Endothelial cell of umbilical vein (primary cell): ENCODE measurements at places on chromosomes 7 and 10.

DNA sequence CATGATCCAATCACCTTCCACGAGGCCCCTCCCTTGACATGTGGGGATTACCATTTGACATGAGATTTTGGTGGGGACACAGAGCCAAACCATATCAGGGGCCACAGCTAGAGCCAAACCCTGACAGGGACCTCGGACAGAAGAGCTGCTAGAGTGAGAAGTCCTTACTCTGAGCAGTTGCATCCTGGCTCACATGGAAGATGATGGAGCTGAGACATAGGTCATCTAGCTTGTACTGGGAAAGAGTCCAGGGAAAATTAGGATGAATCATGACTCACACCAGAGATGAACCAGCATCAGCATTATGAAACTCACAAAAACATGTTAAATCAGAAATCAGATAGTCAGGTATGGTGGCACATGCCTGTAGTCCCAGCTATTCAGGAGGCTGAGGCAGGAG, 12.8 kb upstream of the FMC1 start:
- DNase-seq, result no peak

DNA sequence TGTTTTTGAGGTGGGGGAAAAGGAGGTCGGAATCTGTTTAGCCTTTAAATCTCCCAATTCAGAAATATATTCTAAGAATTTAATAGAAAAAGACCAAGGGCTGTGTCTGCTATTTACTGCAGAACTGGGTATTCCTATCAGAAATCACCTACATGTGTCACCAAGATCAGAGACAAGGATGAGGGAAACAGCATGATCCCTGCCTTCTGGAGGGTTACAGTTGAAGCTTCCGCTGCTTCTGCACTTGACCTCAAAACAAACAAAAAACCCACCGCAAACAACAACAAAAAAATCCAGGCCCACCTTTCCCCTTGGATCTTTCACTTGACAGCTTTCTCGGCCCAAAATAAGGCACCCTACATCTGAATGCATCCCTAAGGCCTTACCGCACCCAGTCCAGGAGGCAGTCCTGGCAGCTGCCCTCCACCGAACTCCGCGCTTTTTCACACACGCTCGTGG, 750 bp upstream of the CDK14 start:
- no peak for DNase-seq

DNA sequence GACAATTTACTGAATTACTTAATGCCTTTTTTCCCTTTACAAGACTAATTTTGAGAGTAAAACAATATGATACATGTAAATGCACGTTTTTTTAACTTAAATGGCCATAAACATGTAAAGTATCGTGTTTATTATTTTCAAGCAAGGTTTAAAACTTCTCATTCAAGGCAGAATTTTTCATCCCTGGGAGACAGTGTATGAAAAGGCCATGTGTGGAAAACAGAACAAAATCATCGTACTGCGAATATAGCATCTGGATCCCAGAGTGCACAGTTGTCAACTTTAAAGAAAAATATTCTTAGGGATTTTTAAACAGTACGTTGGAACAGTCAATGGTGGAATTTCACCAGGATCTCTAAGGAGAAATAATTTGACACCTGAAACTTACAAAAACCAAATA, 1.1 kb upstream of the RAB11FIP2 start:
- no peak for DNase-seq

GRCh38 chr10:73494877-73495225, 973 bp downstream of the PPP3CB start:
- no peak for DNase-seq

DNA sequence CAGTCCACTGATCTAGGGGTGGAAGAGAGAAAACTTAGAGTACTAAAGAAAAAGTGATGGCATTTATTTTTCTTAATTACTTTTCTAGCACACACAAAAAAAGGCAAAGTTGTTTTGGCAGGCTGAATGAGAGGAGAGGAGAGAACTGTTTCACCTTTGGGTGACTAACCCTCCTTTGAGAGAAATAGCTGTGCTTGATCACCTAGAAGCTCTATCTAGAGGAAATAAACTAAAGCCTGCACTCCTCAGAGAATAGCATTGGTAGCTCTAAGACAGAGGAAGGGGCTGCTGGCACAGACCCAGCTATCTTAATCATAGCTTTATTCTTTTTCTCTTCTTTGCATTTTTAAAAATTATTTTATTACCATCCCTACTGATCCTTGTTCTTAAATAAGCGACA, 6.3 kb downstream of the TMEM243 start:
- DNase-seq, result no peak

DNA sequence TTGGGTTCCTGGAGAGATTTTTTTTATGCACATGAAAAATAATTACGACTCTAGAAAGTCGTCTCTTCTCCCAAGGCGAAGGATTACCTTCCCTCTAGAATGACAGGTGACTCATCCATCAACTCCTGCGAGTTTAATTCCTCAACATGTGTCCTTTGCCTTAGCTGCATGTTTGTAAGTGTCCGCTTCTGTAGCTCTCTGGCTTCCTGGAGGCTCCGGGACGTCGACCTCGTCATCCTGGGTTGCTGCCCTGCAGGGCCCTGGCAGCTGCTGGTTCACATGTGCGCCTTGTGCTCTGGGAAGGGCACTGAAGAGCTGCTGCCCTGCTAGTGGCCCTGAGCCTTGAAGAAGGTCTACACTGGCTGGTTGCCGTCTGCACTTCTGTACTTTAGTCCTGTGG, 210.2 kb downstream of the MLLT10 start:
- DNase-seq, result no peak

- DNase-seq, result peak; percentile 47
Measured at GRCh38 chr7:1883031-1883761, 213.1 kb downstream of the ELFN1 start.

DNA sequence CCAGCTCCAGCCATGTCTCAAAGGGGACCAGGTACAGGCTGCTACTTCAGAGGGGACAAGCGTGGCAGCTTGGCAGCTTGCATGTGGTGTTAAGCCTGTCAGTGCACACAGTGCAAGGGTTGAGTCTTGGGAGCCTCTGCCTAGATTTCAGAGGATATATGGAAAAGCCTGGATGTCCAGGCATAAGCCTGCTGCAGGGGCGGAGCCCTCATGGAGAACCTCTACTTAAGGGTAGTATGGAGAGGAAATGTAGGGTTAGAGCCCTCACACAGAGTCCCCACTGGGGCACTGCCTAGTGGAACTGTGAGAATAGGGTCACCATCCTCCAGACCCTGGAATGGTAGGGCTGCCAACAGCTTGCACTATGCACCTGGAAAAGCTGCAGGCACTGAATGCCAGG, 7.7 kb upstream of the NT5C3A start:
- DNase-seq, result no peak

GRCh38 chr10:21993360-21994001, 10.0 kb downstream of the DNAJC1 start:
- peak; percentile 41 for DNase-seq

- DNase-seq, result peak; percentile 41
Measured at GRCh38 chr7:100588438-100588837, 2.3 kb downstream of the FBXO24 start.

- DNase-seq, result no peak
Measured at GRCh38 chr7:158586499-158587161, 993 bp downstream of the PTPRN2 start.

- no peak for DNase-seq
Measured at GRCh38 chr10:50909334-50910014, 24.0 kb upstream of the A1CF start.

DNA sequence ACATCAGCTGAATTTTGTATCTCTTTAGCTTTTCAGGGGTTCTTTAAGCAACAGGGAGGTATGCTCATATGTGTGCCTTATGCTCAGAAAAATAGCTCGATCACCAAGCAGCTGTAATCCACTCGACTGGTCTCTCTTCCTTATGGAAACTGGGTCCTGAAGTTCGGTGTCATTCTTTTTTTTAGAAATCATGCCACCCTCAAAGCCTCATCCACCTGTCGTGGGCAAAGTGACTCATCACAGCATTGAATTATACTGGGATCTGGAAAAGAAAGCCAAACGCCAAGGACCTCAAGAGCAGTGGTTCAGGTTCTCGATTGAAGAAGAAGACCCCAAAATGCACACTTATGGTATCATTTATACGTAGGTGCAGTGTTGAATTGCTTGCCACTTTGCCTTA, 83.6 kb downstream of the FANK1 start:
- DNase-seq, result no peak

DNA sequence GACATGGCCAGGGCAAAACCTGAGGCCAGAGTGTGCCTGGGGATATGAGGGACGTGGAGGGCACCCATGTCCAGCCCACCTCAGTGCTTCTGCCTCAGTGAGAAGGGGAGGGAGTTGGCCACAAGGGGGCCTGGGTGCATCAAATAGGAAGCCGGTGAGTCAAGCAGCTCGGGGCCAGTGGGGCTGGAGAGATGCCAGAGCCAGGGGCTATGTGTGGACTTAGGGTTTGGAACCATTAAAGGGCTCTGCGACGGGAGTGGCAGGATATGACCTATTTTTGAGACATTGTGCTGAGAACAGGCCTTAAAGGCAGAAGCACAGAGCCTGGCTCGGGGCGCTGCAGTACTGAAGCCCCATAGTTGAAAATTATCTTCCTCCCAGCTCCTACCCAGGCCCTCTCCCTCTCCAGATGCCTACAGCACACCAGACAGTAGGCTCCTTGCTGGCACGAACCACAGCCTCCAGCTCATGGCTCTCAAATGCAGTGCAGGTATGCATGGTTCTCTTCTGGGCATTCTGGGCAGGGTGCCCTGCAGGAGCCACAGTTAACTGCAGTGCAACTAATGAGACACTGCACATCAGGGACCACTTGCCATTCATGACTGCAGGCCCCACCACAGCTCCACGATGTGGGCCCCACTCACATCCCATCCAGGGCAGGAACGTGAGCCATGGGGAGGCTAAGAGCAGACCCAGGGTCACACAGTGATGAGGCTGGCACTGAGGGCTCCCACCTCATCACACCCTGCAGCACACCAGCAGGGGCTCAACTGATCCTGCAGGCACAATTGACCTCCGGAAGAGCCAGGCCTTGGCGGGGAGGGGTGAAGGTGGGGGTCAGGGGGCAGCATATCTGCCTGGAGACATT, 7.2 kb upstream of the PGAM2 start:
- peak; percentile 87 for DNase-seq

DNA sequence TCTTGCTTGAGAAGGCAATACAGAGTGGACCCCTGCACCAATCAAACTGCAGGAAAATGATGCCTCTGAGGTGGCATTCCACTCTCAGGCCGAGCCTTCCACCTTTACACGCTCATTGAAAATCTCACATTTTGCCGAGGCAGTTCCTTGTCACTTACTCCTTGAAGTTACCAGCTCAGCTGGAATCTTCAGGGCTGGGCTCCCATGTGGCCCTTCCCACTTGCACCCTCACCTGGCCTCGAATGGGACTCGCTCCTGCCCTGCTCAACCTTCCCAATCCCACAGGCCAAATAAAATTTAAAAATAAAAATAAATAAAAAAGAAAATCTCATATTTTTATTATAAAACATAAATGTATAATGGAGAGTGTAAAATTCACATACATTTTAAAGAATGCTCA, 790.7 kb upstream of the COBL start:
- no peak for DNase-seq

DNA sequence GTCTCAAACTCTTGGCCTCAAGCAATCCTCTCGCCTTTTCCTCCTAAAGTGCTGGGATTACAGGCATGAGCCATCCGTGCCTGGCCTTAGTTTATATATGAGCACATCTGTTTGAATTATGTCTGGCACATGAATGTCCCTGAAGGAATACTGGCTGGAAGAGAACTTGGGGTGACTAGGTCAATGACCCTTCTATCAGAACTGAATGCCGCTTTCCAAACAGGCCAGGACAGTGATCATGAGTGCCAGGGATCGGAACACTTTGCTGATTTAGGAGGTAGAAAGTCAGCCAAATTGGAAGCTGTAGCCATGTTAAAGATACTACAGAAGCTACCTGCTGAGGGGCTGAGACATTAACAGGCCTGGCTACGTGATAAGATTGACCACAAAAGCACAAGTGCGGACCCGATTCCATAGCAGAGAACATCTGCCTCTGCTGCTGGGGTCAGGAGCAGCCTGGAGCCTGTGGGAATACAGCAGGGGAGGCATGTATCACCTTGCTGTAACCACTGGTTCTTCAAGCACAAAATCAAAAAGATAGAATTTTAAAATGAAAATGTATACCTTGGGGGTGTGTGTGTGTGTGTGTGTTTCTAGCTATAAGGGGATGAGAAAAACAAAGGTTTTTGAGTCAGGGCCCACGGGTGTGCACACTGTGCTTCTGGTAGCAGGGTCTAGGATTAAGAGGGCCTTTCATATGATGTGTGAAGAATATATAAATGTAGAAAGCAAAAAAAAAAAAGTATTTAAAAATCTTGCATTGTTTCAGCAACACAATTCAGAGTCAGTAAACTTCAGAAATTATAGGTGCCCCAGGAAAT, 293.7 kb downstream of the BBS9 start:
- no peak for DNase-seq

GRCh38 chr10:86044029-86044428, 322.6 kb downstream of the GRID1 start:
- DNase-seq, result no peak

- DNase-seq, result no peak
Measured at GRCh38 chr10:59098831-59099452, 77.5 kb upstream of the PHYHIPL start.

- no peak for DNase-seq
Measured at GRCh38 chr7:92650391-92650790, 60.2 kb upstream of the FAM133B start.

DNA sequence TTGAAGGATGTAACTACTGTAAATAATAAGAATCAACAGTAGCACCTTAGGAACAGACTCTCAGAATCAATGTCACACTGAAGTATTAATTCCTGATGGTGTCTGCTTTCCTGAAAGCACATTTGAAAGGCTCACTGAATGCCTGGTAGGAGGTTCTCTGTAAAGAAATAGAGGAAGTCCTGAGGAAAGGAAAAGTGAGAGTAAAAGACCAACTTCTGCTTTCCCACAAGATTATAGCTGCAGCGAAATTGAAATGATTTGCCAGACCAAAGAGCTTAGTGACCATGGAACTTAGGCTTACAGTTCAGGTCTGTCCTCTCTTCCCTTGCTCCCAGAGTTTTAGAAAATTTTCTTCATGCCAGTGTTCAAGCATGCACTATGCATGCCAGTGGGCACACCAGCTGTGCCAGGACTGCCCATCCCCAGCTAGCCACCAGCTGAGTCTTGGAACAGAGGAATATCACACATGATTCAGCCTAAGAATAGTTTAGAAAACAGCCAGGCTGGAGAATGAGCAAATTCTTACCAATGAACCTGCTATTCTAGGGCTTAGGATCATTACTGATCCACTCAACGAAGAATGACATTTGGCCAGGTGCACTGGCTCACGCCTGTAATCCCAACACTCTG, 123.2 kb downstream of the HERPUD2 start:
- DNase-seq, result no peak

GRCh38 chr10:1050554-1050953, 1.6 kb upstream of the IDI1 start:
- no peak for DNase-seq

DNA sequence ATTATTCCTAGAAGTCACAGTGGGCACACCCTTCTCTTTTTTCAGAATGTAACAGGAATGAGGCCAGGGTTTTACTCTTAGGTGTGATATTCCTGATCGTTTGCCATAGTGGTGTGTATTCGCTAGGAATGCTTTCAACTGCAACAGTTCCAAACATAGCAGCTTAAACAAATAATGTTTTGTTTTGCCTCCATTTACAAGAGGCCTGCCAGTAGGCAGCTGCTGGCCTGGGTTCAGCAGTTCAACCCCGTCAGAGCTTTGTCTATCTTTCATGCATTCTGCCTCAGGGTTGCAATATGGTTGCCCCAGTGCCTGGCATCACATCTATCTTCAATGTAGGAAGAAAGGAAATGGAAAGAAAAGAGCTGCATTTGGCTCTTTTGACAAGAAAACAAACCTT, 21.7 kb upstream of the RET start:
- no peak for DNase-seq
